ENCODE measurements at places on chromosomes 7 and 10. TPM values are rescaled to one million over a fixed set of nuclear protein-coding genes. Genes with fewer than 3 reads are reported as not detected.

The LAMB4 gene
- not detected for total RNA-seq

The CCZ1 gene
- total RNA-seq = 106 TPM

The NKX2-3 gene
- not detected for total RNA-seq

The ACHE gene
- total RNA-seq = not detected

DNA sequence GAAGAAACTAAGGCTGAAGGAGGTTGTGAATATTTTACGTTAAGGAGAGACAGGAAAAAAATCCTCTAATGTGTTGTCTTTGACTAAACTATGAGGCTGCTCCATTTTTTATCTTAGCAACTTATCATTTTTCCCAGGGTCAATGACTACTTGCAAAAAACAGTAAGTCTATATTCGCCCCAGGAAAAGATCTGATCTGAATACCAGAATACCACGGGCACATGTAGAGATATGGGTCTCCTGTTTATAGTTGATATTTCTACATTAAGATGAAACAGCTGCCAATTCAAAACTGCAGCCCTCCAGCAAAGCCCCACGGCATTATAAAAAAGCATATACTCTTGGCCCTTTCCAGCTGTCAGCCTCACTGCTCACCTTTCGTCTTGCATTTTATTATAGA lies 358.4 kb downstream of the SH2D4B start:
- H3K4me1 ChIP-seq = no peaks in the 10 kb centered on the region
- H3K4me3 ChIP-seq = no peak overlapping the region
- H3K27me3 ChIP-seq = no peaks in the 10 kb centered on the region

GRCh38 chr7:33101906-33102305 lies 7.3 kb downstream of the RP9 start:
- no peak for DNase-seq
- peaks cover 20% of the 10 kb centered on the region for H3K36me3 ChIP-seq
- peaks cover 20% of the 10 kb centered on the region for H3K4me1 ChIP-seq
- H3K27me3 ChIP-seq = no peaks in the 10 kb centered on the region
- H3K27ac ChIP-seq = no peak overlapping the region
- no peak overlapping the region for H3K4me3 ChIP-seq

The ASCC1 gene
- total RNA-seq = 24.8 TPM

The NRCAM gene
- 0.46 TPM for total RNA-seq

DNA sequence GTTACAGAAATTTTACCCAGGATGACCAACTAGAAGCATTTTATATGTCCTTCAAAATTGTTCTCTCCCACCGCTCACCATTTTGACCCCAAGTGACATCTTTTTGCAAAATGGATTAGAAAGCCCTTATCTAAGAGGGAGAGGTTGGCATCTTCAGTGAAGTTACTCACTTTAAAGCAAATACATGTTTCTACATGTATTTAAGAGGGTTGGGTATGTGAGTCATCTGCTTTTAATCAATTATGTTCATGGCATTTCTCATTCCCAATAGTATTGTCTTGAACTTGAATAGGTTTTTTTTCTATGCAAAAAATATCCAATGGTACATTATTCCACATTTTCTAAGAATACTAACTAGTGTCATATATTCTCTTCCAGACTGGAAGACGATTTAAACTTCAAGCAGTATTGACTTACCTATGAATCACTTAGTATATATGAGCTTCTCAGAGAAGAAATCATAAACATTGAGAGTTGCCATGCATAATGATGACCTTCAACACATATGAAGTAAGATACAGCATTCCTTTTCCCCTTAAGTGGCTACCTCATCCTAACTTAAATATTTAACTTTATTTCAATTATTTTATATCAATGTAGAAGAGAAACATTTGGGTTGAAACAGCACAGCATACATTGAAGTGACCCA lies 132.8 kb downstream of the POLR1F start:
- DNase-seq = no peak
- H3K4me1 ChIP-seq = no peaks in the 10 kb centered on the region
- H3K27me3 ChIP-seq = no peaks in the 10 kb centered on the region
- H3K36me3 ChIP-seq = no peaks in the 10 kb centered on the region

DNA sequence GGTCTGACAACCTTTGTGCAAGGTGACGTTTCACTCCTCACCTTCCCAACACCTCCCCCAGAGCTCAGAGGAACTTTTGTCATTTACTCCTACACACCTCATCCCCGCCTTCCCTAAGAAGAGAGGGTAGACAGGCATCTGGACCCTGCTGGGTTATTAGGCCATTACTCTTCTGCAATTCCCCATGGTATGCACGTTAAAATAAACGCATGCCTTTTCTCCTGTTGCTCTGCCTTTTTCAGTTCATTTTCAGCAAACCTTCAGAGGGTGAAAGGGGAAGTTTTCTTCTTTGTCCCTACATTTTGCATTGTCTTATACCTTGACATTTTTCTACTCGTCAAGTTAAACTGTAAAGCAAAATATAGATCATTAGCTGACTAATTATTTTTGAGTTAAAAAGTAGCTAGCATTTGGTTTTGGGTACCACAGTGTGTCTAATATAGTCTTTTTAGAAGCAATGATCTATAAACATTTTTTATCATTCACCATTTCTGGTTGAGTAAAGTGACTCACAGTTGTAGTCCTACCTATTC lies 10.5 kb upstream of the EDRF1 start:
- no peak overlapping the region for H3K4me3 ChIP-seq
- no peaks in the 10 kb centered on the region for H3K4me1 ChIP-seq
- H3K36me3 ChIP-seq = no peaks in the 10 kb centered on the region
- no peak for DNase-seq
- no peak overlapping the region for H3K27ac ChIP-seq

The SPDYE9 gene
- total RNA-seq = not detected

DNA sequence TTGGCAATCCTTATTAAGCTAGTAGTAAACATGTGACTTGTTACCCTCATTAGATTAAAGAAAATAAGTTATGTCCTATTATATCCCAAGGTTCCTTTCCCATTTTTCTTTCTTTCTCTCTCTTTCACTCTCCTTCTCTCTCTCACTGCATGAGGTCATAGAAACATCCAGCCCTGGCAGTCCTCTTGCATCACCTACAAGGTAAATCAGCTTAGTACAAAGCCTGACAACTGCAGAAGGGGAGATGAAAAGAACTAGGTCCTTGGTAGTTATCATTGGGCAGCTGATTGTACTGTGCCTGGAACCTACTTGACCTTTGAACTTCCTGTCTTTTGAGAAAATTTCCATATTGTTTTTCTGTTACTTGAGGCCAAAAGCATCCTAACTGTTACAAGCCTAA lies 307.9 kb upstream of the SP8 start:
- no peaks in the 10 kb centered on the region for H3K27me3 ChIP-seq
- H3K36me3 ChIP-seq = no peaks in the 10 kb centered on the region
- H3K27ac ChIP-seq = no peak overlapping the region
- H3K4me1 ChIP-seq = no peaks in the 10 kb centered on the region
- no peak for DNase-seq

The AKR1D1 gene
- not detected for total RNA-seq

The ADAM12 gene
- 0.45 TPM for total RNA-seq

The FOXP2 gene
- total RNA-seq = not detected

DNA sequence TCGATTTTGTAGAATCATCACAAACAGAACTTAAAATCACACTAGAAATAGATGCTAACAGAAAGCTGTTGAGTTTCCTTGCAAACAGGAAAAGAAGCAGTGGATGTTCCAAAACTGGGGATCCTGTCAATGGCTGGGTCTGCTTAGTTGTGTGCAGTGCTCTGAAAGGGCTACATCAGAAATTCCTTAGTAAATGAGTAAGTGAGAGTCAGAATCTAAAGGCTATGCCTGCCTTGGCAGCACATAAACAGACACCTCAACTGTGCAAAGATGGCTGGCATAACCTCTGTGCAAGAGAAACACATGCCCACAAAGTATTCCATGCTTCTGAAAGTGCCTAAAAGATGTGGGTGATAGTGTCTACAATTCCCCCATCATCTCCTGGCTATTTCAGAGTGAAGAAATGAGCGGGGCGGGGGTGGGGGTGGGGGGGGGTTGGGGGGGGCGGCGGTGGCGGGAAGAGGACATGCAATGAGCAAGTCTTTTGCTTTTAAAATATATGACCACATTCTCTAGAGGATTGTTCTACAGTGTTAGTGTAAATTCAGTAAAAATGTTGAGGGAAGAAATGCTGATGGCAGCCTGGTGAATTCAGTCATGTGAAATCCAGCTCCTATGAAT lies 138.1 kb upstream of the LAMB4 start:
- H3K4me1 ChIP-seq = no peaks in the 10 kb centered on the region
- H3K27ac ChIP-seq = no peak overlapping the region
- H3K4me3 ChIP-seq = no peak overlapping the region
- H3K27me3 ChIP-seq = no peaks in the 10 kb centered on the region
- no peak for DNase-seq

GRCh38 chr7:100891568-100892247 lies 2.2 kb upstream of the UFSP1 start:
- peak overlapping the region; percentile 41 for H3K4me3 ChIP-seq
- no peak overlapping the region for H3K27ac ChIP-seq
- H3K4me1 ChIP-seq = peaks cover 47% of the 10 kb centered on the region
- no peak for DNase-seq
- H3K27me3 ChIP-seq = peaks cover 35% of the 10 kb centered on the region
- H3K36me3 ChIP-seq = peaks cover 21% of the 10 kb centered on the region

The CYP2C19 gene
- not detected for total RNA-seq

- no peaks in the 10 kb centered on the region for H3K36me3 ChIP-seq
- H3K4me1 ChIP-seq = no peaks in the 10 kb centered on the region
- no peaks in the 10 kb centered on the region for H3K27me3 ChIP-seq
These were observed 470.0 kb upstream of the SEMA3A start for GRCh38 chr7:84664626-84665025.

DNA sequence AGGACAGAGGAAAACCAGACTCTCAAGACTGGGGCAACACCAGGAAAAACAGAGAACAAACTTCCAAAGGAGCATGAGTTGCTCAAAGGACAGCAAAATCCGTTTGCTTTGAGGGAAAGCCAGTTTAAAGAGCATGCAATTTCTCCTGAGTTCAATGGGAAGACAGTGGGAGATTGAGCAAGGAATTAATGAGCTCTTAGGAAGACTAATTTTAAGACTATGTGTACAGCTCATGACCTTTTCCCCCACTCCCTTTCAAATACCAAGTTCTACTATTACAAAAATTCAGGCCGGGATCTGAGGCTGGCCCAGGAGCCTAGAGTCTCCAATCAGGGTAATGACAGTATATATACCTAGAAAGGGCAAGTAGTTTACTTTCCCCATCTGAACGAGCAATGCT lies 79.2 kb downstream of the EPDR1 start:
- no peak for DNase-seq
- no peak overlapping the region for H3K27ac ChIP-seq
- no peaks in the 10 kb centered on the region for H3K27me3 ChIP-seq
- H3K36me3 ChIP-seq = no peaks in the 10 kb centered on the region
- no peak overlapping the region for H3K4me3 ChIP-seq
- no peaks in the 10 kb centered on the region for H3K4me1 ChIP-seq

DNA sequence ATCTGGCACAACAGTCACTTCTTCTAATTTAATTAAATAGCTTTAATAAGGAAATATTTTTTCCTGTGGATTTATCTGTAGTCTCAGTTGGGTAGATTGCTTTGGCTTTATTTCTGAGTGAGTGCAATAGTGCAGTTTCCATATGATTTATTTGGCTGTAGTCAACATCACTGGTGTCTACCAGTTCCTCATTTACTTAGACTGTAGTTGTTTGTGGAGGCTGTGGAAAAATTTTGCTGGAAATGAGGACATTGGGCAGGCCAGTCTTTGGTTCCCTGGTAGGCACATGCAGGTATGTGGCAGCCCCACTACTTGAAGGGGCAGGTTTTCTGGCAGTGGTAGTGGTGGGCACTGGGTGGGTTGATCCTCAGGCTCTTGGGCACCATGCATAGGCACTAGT lies 15.5 kb downstream of the TAS2R40 start:
- H3K27ac ChIP-seq = no peak overlapping the region
- H3K27me3 ChIP-seq = peaks cover 40% of the 10 kb centered on the region
- DNase-seq = no peak
- peaks cover 25% of the 10 kb centered on the region for H3K4me1 ChIP-seq
- H3K4me3 ChIP-seq = no peak overlapping the region

DNA sequence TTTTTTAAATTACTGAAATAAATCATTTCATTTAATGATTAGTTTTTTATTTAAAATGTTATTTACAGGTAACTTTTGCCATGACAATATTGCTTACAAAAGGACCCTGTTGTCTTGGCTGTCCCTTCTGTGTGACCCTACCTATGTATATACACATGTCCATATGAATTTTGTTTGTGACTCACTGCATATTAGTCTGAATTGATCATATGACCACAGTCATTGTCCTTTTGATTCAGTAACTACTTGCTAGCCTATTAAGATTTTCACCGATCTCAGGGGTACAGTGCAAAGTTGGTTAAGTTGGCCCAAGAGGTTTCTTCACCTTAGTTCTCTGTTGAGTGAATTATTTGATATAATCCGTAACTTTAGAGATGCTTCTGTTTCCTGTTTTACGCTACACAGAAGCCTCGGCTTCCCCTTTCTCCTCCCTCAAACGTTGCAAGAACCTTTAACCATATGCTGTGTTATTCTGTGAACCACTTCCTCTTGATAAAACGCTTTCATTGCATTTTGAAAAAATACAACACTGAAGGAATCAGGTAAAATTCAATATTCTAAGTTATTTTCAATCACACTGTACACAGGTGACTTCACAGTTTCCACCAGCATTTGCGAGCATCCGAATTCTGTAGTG lies 43.9 kb downstream of the APBB1IP start:
- peaks cover 42% of the 10 kb centered on the region for H3K36me3 ChIP-seq
- H3K4me1 ChIP-seq = peaks cover 76% of the 10 kb centered on the region
- H3K27ac ChIP-seq = peak overlapping the region; percentile 90
- H3K27me3 ChIP-seq = no peaks in the 10 kb centered on the region

DNA sequence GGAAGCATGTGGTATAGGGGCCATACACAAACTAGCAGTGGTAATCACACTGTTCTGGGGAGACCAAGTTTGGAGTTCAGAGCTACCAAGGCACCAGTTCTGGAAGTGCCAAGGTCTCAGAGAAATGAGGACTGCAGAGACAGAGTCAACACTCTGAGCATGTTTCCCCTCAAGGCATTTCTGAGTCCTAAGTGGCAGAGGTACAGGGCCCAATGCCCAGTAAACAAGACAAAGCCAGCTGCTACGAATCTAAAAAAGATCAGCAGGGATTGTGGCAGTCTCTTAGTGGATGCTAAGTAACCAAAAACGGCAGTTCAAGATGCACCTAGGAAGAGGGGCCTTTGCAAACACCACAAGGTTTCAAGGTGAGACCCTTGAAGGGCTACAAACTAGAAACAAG lies 271.9 kb downstream of the TNS3 start:
- no peak for DNase-seq
- H3K36me3 ChIP-seq = no peaks in the 10 kb centered on the region
- H3K27ac ChIP-seq = no peak overlapping the region
- peaks cover 3% of the 10 kb centered on the region for H3K27me3 ChIP-seq
- H3K4me1 ChIP-seq = no peaks in the 10 kb centered on the region
- H3K4me3 ChIP-seq = no peak overlapping the region

The GOLGA7B gene
- 12.6 TPM for total RNA-seq

GRCh38 chr7:148782757-148783456 lies 84.2 kb downstream of the CUL1 start:
- H3K4me1 ChIP-seq = no peaks in the 10 kb centered on the region
- no peaks in the 10 kb centered on the region for H3K27me3 ChIP-seq
- peaks cover 39% of the 10 kb centered on the region for H3K36me3 ChIP-seq
- H3K4me3 ChIP-seq = no peak overlapping the region

The ZNF32 gene
- total RNA-seq = 19.0 TPM

Data from activated CD4-positive, alpha-beta T cell treated with anti-CD3 and anti-CD28 coated beads, Interleukin-2, amount 10 ng/mL, durations not matched to agents 7 days and 5 days (primary cell).